ENCODE measurements at places on chromosomes 4 and X.
A peak's percentile ranks its signal among the peaks of the same experiment; 100 is the strongest.

GRCh38 chr4:106165351-106166010 lies 150.5 kb downstream of the TBCK start:
- no peak for DNase-seq

GRCh38 chr4:122898370-122899150 lies 23.8 kb downstream of the NUDT6 start:
- peak; percentile 98 for DNase-seq

GRCh38 chr4:172683021-172683420 lies 485.6 kb upstream of the GALNT7 start:
- DNase-seq, result peak; percentile 16

DNA sequence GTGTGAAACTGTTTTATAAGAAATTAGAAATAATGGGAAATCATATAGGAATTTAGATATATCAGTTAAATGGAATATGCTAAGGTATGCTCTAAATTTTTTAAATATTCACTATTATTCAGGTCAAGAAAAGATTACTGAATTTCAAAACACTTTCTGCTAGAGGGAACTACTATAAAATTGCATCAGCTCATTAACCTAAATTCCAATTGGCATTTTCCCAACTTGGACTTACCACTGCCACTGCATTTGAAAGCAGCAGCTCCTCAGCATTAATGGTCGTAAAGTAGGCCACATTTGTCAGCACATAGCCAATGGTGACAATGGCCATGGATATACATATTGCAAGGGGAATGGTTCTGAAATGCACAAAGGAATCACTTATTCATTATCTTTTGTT lies 57.3 kb downstream of the SLC7A11 start:
- DNase-seq, result no peak

DNA sequence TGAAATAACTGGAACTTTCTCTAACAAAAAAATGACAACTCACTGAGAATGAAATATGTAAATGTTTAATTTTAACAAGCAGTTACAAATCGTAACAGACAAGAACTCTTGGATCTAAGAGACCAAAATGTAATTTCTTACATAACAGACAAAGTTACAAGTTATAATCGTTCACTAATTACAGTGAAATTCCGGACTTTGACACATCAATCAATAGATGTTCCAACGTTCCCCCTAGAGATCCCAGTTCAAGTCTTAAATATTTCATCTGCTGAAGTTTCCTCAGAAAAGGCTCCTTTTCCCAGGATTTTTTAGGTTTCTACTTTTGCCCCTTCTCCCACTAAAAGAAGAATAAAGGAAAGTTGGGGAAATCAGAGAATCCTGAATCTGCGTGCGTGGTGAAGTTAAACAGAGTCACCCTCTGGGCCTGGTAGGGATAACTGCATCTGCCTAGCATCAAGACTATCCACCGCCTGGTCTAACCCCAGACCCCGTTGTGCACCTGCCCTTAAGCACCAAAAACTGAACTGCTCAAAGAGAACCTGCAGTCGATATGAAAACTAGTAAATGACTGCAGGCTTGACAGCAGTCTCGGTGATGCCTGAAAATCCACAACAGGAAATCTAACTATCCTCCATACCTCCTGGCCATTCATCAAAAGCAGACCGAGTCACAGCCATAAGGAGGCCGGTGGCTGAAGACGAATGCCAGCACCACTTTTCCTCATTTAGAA lies 2.3 kb downstream of the IRF2 start:
- peak; percentile 14 for DNase-seq

DNA sequence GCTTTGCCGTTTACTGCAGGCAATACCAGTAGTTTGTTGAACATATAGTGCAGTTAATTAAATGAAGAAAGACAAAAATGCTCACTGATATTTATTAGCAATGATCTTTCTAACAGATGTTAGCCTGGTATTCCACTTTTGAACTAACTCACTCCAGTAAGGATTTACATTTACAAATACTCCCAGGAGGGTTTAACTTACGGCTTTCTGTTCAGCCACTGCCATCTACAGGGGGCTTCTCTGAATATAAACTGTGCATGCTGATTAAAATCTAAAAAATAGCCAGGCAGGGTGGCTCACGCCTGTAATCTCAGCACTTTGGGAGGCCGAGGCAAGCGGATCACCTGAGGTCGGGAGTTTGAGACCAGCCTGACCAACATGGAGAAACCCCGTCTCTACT lies 2.2 kb upstream of the SRD5A3 start:
- DNase-seq, result no peak

DNA sequence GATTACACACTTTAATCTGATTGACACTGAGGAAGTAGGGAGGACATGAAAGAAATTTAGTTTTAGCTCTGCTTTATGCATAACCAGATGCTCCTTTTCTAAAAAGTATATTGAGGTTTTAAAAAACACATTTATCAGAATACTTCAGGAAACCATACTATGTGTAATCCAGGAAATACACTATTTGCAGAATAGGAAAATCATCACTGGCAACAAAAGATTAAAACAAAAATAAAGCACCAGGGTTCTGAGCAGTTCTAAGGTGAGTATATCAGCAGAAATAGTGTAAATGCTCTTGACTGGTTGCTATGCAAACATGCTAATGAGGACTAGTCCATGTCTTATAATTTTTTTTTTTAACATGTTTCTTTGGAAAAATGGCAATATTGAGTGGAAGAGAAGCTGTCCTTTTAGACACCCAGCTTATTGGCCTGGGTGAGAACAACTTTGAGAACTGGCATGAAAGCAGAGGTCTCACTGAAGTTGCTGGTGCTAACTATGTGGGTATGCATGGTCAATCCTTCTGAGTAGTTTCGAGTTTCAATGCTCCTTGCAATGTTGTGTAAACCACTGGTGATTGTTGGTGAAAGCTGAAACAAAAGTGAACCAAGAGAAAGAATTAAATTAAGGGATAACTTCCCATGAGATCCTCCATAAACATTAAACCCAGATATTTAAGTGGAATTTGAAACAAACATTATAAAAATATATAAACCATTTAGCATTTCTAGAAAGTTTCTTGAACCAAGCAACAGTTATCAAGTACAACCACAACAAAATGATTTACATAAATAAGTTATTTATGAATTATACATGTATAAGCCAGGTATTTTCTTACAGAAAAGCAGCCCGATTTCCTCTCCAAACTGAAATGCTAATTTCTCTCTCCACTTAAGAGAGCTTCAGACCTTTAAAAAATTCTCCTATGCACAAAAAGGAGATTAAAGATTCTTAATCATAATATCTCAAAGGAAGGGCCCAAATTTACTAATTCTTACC lies 20.4 kb upstream of the SCD5 start:
- no peak for DNase-seq

DNA sequence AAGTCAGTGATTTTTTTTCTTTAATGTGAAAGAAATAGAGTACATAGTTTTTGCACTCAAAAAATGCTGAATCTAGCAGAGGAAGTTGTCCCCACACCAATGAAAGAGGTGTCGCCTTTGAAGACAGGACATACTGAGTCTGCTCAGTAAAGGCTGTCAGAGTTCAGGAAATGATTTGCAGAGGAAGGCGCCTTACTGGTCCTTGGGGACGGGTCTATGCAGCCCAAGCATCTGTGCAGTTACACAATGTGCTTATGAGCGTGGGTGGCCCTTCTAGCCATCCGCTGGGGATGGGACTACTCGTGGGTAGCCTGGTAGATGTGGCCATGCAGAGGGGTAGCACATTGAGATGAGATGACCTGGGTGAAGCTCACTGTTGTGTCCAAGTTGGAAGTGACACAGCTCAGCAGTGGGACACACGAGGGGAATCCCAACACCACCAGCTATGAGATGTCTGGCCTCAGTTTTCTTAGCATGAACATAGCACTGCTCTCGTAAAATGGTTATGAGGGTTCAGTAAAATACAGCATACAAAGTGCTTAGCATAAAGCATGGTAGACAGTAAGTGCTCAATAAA lies 116.5 kb upstream of the RBPJ start:
- DNase-seq, result no peak

DNA sequence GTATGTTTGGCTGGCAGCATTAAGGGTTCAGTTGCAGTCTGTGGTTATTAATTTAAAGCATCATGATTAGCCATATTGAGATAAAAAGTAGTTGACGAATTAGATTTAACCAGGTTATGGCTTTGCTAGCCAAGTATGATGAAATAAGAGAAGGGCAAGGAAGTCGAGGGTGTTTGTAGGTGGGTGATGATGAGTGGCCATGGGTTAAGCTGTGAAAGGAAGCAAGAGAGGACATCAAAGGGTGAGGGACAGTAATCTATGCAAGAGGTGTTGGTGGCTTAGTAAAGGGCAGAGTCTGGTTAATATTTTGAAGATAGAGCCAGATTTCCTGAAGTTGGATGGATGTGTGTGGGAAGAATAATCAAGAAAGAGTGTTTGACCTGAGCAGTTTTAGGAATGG lies 44.5 kb downstream of the STIM2 start:
- no peak for DNase-seq

DNA sequence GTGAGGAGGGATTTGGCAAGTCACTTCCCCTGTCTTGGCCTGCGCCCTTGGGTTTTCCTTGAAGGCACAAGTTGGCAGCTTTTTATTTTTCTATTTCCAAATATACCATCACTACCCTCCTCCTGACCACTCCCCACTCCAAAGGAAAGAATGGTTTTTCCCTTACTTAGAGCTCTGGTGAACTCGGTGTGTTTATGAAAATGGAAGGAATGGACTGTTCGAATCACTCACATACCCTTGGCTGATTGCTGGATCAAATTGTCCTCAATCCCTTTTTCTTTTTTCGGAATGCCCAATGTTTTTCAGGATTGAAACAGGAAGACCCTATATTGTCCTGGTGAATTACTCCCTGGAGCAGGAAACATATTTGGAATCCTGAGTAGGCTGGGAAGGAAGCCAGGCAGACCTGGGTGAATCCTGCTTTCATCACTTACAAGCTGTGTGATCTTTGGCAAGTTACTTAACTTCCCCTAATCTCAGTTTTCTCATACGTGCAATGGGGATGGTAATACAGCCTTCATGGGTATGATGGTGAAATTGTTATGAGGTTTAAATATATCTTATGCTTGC lies 70.7 kb downstream of the RTL5 start:
- DNase-seq, result peak; percentile 52

GRCh38 chrX:132486599-132487178 lies 2.1 kb downstream of the MBNL3 start:
- no peak for DNase-seq

Measured in fibroblast of upper back skin (primary cell).